Left forelimb (tissue), 1 donor: ENCODE measurements at places on chromosomes 12 and 14.
A peak's percentile ranks its signal among the peaks of the same experiment; 100 is the strongest.

- DNase-seq: peak; percentile 37
These were observed 3.0 kb downstream of the TNFAIP2 start for GRCh38 chr14:103126088-103126872.

GRCh38 chr14:22002860-22003284 lies 329.3 kb upstream of the OR4E1 start:
- no peak for DNase-seq

DNA sequence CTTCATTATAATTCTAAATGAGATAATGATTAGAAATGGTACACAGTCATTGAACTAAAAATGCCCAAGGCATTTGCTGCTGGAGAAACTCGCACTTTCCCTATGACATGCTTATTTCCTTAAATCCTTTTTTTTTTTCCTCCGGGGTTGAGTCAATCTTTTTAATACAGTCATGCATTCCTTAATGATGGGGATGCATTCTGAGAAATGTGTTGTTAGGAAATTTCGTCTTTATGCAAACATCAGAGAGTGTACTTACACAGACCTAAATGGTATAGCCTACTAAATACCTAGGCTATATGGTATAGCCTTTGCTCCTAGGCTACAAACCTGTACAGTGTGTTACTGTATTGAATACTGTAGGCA lies 29.8 kb upstream of the DACT1 start:
- no peak for DNase-seq

GRCh38 chr14:99936738-99937474 lies 128.3 kb upstream of the EVL start:
- no peak for DNase-seq

DNA sequence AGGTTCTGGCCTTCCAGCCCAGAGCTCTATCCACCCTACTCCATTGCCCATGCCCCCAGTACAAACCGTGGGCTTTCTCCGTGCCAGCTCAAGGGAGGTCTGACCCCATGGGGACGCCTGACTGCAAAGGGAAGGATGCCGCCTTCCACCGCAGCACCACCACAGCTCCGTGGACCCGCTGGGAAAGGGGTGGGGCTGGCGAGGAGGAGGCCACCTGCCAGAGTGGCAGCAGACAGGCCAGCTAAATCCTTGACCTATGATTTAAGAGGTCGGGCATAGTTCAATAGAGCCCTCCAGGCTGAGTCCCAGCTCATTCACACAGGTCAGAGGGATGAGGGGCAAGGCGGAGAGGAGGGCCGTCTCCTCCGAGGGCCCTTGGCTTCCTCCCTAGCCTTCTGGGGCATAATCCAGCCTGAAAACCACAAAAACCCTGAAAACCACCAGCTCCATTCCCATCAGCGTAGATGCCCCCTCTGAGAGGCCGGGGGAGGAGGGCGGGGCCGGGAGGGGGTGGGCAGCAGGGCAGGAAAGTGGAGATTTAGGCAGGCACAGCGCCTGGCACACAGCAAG lies 14.9 kb upstream of the FIGNL2 start:
- DNase-seq: no peak

DNA sequence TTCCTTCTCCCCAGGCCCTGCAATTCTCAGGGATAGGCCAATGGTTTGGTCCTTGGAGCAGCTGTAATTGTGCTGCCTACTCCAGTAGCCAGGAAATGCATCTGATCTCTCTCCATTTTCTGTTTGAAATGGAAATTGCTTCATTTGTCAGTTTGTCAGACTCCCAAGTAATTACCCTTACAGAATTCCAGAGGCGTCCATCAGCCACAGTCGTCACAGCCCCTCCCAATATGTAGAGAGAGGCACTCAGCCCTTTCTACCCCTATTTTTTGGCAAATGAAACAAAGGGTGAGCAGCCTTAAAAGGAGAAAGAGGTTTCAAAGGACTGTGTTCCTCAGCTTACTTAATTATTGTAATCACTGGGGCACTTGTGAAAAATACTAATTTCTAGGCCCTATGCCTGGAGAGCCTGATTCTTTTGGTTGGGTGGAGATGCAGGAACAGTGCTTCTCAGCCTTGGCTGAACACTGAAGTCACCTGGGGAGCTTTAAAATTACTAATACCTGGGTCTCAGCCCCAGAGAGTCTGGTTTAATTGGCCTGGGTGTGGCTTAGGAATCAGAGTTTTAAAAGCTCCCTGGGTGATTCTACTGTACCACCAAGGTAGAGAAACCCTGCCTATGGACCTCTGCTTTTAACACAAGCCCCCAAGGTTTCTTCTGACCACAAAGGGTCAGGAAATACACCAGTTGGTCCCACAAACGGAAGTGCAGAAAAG lies 190.0 kb downstream of the EMP1 start:
- DNase-seq: no peak

GRCh38 chr14:53715193-53715721 lies 241.4 kb downstream of the BMP4 start:
- DNase-seq: no peak
